ENCODE measurements at places on chromosomes 3 and 15.
A peak's percentile ranks its signal among the peaks of the same experiment; 100 is the strongest.

DNA sequence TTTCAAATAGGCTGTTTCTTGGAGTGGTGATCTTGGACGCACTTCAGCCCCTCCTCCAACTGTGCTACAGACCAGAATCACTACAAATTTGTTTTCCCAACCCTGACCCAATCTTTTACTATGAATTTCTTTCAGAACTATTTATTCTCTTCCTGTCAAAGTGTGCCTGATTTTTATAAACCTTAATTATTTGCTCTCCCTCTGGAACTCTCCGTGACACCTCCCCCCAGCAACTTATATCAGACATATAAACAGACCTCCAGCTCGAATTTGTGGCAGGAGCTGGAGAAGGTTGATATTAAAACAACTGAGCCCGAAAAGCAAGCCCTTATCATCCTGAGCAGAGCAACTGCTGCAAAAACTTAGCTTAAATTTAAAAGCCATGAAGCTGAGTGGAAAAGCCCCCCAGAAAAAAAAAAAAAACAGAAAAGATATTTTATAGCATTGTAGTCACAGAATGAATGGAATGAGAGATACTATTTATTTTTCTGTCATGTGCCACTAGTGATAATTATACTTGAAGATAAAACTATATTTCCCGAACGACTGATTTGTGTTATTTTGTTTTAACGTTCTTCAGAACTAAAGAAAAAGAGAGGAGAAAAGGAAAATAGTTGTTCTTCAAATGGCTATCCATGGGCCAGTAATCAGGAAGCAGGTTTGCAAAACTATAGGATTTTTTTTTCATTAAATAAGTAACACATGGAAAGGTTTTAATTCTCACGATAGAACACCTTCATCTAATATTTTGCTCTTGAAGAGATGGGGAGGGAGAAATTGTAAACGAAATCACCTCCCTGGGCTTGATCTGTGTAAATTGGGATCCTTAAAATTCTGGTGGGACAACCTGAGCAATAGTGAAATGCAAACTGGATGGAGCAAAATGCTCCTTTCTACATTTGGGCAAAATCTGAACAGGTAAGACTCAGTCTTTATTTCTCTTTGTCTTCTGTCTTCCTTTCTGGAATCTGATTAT lies 80.8 kb downstream of the NR2F2 start:
- no peak for DNase-seq

DNA sequence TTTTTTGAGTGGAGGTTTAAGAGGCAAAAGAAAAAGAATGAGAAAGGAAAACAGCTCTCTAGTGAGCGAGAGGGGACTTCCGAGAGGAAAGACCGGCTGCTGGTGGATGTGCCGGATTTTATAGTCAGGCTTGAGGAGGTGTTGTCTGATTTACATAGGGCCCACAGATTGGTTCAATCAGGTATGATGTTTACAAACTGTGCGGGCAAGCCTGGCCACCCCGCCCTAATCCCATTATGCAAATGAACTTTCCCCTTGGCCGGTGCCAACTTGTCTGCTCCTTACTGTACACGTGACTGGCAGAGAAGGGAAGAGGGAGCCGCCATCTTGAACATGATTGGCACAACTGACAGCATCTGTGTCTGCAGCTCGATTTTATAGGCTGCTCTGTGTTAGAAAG lies 44.7 kb downstream of the FAM43A start:
- peak; percentile 99 for DNase-seq

GRCh38 chr3:189394599-189395121 lies 222.9 kb downstream of the TPRG1 start:
- DNase-seq = no peak

DNA sequence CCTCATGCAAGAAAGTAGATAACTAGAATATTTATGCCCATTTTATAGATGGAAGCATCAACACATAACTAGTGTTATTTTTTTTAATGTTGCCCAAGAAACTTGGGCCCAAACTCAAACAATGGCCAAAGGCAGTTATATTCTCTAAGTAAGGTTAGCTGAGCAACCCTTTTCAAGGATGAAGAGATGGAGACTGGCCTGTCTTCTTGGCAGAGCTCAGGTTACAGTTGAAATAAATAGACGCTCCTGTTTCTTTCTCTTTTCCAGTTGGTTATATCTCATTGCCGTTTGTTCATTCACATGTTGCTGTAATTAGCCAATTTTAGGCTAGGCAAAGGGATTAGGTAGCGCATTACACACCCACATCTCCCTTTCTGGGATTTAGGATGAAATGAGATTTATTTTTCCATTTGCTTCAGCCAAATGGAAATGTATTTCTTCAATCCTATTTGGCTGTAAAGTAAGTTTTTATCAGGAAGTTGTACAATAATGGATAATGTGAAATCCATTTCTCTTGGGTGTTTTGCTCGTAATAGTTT lies 93.2 kb downstream of the CMSS1 start:
- peak; percentile 76 for DNase-seq

DNA sequence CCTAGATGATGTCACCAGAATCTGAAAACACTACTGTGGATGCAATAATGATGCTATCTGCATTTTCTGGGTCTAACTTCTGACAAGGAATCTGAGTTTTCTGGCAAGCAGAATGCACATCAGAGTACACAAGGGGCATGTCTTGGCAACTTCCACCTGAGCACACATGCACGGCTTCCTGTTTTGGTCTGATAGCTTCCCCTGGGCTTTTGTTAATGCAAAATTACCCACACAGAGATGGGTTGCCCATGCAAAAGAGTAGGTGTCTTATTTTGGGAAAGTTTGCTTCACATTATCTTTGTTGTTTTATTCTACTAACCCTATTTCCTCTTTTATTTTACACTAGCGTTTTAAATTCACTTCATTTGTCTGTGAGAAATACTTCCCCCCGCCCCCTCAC lies 74.2 kb upstream of the SATB1 start:
- DNase-seq = no peak

DNA sequence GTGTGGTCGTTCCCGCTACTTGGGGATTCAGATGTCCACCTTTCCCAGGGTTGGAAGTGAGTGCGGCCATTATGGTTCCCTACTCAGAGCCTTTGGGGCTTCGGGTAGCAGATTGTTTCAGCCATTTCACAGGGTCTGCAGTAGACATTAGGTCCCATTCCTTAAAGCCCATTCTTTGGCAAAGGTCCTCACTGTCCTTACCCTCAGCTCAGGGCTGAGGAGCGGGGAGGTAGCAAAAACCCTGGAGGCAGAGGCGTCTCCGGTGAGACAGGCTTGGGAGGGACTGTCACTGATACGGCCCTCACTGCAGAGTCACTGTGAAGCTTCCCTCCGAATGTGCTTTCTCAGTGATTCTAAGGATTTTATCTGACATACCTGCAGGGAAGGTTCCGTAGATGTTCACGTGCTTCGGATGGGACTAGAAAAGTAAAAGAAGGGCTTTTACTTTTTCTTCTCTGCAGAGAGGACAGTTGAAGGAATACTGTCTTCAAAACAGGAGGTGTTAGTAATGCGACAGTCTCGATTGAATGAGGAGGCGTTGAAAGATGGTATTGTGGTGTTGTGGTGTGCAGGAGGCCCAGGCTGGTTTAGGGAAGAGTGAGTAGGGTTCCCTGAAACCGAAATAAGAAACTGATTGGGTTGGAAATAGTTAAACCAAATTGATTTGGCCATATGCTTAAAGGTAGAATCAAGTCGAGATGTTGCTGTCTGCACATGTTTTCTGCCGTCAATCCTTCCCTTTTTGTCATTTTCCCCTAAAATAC lies 630 bp downstream of the ATP6V1A start:
- peak; percentile 79 for DNase-seq

DNA sequence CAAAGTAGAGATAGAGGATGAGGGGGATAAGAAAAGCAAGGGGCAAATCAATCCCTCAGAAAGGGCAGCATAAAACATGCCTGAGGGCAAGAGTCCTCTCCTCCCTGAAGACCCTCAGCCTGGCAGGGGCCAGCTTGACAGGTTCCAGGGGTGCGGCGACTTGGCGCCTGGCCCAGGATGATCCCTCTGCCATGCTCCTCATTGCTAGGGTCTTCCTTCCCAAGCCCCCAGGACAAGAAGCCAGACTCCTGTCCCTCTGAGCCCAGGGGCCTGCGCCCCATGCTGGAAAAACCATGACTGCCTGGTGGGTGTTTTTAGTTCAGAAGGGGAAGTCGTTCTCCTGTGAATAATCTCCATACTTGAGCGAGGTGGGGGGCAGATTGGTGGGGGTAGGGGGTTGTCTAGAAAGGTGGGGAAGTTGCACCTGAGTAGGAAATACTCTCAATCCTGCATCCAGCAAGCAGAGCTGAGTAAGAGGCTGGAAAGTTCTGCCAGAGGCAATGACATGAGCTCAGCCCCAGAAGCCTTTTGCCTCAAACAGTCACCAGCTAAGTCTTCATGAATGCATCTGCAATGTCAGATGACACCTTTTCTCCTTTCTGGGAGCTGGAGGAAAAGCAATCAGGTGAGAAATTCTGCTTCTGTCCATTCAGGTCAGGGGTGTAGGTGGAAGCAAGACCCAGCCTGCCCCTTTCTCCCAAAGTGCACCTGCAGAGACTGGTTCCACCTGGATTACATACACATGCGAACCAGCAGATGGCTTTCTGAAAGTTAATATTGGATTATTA lies 18.3 kb downstream of the SLC12A8 start:
- DNase-seq = peak; percentile 13
